Non-pigmented ciliary epithelial cell (primary cell): ENCODE measurements at places on chromosomes 2 and 18.

DNA sequence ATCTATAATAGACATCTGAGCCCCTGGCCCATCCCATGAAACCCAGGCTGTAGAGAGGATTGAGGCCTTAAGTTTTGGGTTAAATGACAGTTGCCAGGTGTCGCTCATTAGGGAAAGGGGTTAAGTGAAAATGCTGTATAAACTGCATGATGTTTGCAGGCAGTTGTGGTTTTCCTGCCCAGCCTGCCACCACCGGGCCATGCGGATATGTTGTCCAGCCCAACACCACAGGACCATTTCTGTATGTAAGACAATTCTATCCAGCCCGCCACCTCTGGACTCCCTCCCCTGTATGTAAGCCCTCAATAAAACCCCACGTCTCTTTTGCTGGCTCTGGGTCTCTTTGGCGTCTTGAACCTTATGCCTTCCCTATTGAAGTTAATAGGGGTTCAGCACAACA is 110.7 kb downstream of the XRCC5 start:
- DNase-seq: no peak

- no peak for DNase-seq
Observed at GRCh38 chr2:46893269-46893939, 22.2 kb downstream of the MCFD2 start.

- DNase-seq: no peak
Observed at GRCh38 chr2:68710756-68711155, 23.9 kb upstream of the ARHGAP25 start.

GRCh38 chr18:50117863-50118262 is 77.1 kb downstream of the MYO5B start:
- no peak for DNase-seq

GRCh38 chr18:59012815-59013705 is 126.6 kb upstream of the SEC11C start:
- no peak for DNase-seq
